ENCODE measurements at places on chromosomes 4 and X. TPM values are rescaled to one million over a fixed set of nuclear protein-coding genes. Genes with fewer than 3 reads are reported as not detected.

GRCh38 chrX:11540532-11541377 is 125.0 kb downstream of the ARHGAP6 start:
- H3K4me1 ChIP-seq = no peaks in the 10 kb centered on the region
- no peaks in the 10 kb centered on the region for H3K27me3 ChIP-seq
- DNase-seq = no peak
- no peak overlapping the region for H3K27ac ChIP-seq
- no peak overlapping the region for H3K4me3 ChIP-seq

DNA sequence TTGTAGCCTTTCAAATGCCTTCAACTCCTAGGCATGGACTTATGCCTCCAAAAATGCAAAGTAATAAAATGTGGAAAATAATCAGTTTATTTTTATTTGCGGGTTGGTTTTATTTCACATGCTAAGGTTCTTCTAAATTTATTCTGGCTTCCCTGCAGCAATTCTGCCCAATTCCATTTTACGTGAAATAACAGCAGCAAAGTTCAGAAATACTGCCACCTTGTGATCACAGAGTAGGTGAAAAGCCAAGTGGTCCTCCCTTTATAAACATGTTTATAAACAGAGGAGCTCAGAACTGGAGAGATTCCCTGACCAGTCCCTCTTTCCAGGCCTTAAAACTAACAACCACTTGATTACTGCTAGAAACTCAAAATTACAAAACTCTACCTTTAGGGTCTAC is 14.7 kb upstream of the DCHS2 start:
- H3K27ac ChIP-seq = no peak overlapping the region
- H3K27me3 ChIP-seq = no peaks in the 10 kb centered on the region
- DNase-seq = no peak
- no peaks in the 10 kb centered on the region for H3K4me1 ChIP-seq
- H3K4me3 ChIP-seq = no peak overlapping the region
- H3K36me3 ChIP-seq = no peaks in the 10 kb centered on the region

The FGFBP2 gene
- 0.84 TPM for total RNA-seq

DNA sequence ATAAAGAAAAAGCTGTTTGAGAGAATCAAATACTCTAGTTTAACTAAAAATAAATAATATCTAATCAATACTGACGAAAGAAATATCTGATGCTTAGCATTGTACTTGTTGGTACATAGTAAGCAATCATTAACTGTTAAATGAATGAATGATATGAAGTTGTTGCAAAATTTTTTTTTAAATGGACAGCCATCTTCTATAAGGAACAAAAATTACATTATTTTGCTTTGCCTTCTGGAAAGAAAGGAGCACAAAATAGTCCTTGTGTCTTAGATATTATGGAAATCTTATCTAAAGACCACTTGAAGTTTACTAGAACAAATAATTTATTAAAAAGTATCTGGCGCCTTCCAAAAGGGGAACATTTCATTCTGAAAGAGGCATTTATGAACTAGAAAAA is 4.5 kb downstream of the NFKB1 start:
- no peaks in the 10 kb centered on the region for H3K4me1 ChIP-seq
- H3K27ac ChIP-seq = no peak overlapping the region
- no peak for DNase-seq
- no peaks in the 10 kb centered on the region for H3K36me3 ChIP-seq

The ABCG2 gene
- total RNA-seq = 3.5 TPM

All from aorta (tissue), 5 donors.